Amniotic epithelial cell (primary cell): ENCODE measurements at places on chromosomes 7 and 10.

- no peak for DNase-seq
These were observed 185.0 kb downstream of the ELFN1 start for GRCh38 chr7:1854866-1855724.

DNA sequence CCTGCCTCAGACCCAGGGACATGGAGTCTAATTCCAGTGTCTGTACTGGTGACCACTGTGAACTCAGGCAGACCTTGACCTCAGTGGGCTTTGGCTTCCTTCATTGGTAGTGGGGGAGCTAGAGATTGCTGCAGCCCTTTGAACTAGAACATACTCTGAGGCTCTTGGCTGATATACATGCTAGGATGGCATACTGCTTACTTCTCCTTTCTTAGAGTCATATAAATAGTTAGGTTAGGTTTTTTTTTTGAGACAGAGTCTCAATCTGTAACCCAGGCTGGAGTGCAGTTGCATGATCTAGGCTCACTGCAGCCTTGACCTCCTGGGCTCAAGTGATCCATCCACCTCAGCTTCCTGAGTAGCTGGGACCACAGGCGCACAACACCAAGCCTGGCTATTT, 49.7 kb downstream of the TMEM178B start:
- no peak for DNase-seq

DNA sequence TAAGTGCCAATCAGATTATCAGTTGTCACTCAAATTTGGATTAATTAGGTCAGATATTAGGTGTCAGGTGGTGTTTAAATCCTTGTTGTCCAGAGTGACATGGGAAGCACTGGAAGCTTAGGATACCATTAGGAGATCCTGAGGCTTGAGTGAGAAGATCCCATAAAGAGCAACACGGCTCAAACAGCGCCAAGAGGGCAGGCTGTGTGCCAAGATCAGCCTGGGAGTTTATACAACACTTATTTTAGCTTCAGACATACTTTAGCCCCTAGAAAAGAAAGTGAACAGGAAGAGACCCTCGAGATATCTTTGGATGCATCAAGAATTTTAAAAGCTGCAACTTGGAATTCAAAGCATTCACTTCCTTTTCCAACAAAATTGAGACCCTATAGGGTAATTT, 14.2 kb upstream of the ACTA2 start:
- DNase-seq: no peak

DNA sequence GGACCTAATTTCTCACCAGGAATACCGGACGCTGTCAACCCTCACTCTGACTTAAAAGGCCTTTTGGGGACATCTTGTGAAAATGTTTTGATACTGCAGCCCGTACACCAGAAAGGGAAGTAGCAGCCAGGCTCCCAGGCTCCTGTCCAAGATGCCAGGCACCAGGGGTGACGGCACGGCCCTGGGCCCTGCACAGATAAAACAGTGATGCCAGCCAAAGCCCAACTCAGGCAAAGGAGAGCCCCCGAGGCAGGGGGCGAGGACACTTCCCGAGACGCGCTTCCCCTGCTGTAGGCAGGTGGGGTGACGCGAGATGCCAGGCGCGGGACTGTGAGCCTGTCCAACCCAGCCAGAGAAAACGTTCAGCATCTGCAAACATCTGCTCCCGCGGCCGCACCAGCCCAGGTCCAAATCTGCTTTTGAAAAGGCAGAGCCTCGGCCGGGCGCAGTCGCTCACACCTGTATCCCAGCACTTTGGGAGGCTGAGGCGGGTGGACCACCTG, 15.7 kb downstream of the ZFAND2A start:
- DNase-seq: no peak

- DNase-seq: no peak
These were observed 8.6 kb downstream of the YAE1 start for GRCh38 chr7:39574673-39575349.

GRCh38 chr10:61845950-61846268, 55.6 kb upstream of the ARID5B start:
- DNase-seq: no peak

DNA sequence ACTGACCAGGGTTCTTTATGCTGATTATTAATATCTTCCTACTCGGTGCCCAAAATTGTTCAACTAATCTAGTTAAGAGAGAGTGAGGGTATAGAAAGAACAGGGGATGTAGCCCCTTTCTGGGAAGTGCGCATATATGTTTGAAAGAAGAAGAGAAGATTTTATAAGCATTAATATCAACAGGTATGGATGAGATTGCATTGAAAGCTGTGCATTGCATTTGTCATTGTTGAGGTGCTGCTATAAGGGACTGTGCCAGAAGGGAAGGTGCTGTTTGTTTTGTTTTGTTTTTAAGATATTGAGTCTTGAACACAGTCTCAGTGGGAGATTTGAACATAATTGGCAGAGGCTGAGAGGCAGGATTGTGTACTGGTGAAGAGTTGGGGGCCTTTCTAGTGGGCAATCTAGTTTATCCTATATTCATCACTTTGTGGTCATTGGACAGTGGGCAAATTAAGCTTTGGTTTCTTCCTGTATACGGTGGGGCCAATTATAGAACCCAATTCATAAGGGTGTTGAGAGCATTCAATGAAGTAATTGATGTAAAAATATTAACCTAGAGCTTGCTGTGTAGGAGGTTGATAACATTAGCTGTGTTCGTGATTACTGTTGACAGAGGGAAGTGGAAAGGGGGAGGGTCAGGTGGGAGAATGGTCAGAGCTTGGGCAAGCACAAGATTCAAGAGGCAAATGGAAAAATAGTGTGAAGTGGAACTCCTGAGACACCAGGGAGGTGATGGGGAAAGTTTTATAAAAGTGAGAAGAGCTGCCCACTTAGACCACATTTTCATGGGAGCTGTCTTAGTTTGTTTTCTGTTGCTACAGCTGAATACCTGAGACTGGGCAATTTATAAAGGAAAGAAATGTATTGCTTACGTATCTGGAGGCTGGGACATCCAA, 19.9 kb upstream of the PCGF5 start:
- no peak for DNase-seq

DNA sequence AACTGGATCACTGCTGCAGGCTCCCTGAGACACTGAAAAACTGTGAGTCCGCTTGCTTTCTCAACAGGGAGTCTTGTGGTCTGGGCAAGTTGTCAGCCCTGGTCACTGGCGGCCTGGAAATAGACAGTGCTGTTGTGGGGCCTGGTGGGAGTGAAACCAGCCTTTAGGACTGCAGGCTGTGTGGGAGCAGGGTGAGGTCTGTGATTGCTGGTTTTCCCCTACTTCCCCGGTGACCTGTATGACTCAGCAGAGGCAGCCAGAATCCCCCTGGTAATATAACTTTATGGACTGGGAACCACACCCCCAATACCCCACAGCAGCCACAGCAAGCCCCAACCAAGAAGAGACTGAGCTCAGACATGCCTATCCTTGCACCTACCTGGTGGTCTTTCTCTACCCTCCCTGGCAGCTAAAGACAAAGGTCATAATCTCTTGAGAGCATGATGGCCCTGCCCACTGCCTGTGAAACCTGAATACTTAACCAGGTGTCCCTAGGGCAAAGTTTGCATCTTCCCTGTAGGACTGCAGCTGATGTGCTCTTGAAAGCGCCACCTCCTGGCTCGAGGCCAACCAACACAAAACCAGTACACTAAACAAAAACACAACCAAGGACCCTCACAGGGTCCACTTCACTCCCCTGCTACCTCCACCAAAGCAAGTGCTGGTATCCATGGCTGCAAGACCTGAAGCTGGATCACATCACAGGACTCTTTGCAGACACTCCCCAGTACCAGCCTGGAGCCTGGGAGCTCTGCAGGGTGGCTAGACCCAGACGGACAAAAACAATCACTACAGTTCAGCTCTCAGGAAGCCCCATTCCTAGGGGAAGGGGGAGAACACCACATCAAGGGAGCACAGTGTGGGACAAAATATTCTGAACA, 7.2 kb upstream of the ADAM22 start:
- peak; percentile 63 for DNase-seq

DNA sequence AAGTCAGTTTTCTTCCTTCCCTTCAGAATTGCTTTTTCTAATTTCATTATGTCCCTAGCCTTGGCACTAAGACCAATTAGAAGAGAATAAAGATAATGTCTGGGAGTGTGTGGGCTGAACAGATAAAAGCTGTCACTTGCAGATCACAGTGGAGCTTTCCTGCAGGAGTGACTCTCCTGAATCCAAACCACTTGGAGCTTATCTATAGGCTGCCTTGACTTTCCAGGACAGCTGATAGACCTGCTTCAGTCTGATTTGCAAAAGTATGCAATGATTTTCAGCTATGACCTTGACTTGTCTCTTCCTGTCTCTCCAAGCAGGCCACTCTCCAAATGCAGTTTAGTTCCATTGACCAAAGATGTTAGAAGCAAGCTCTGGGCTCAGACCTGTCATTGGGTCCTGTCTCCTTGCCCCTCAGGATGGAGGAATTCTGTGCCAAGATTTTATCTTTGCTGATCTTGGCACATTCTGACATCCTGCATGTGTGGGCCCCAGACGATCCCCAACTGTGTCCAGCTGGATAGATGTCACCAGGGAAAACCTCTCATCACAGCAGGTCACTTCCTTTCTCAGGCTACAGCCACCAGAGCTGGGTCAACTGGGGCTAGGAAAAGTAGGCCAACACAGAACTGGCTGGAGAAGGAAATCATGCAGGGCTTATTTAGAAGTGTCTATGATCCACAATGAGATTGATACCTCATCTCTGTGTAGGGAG, 120.9 kb upstream of the ZNF438 start:
- DNase-seq: no peak

GRCh38 chr10:14476641-14477407, 146.1 kb upstream of the FRMD4A start:
- DNase-seq: peak; percentile 19

- peak; percentile 50 for DNase-seq
These were observed 32.4 kb downstream of the KMT2E start for GRCh38 chr7:105046414-105046813.

- DNase-seq: no peak
These were observed 33.1 kb downstream of the PRSS2 start for GRCh38 chr7:142803901-142804300.

- no peak for DNase-seq
These were observed 23.8 kb upstream of the ZNF735 start for GRCh38 chr7:64183126-64183742.

DNA sequence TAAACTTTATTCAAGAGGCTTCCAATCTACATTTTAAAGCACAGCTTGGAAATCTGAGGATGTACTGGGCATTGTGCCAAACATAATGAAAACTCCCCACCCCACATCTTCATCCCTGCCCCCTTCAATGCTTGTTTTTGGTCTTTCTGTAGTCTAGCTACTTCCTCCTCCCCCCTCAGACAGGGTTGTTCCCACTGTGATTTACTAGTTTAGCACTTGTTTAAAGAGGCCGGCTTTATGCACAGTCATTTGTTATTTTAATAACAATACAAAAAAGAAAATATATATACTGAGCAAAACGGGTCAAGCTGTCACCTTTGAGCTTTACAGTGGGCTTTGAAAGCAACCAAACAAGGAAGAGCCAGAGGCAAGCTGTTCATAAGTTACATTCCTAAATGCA, 132.6 kb downstream of the CHRM2 start:
- no peak for DNase-seq

DNA sequence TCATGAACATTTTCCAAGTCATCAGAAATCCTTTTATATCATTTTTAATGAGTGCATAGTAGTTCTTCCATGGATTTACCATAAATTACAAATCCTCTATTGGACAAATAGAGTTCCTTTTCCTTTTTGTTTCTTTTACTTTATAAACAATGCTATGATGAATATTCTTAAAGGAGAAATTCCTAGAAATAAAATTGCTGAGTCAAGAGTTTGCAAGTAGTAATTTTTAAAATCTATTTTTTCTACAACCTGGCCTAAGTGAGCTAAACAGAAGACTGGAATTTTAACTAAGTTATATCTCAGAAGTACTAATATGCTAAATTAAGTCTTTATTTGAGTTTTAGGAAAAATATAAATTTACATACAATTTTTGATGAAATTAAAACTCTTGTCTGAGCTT, 38.8 kb downstream of the PLEKHA1 start:
- DNase-seq: no peak

GRCh38 chr10:62244785-62245467, 23.7 kb downstream of the RTKN2 start:
- DNase-seq: peak; percentile 72

DNA sequence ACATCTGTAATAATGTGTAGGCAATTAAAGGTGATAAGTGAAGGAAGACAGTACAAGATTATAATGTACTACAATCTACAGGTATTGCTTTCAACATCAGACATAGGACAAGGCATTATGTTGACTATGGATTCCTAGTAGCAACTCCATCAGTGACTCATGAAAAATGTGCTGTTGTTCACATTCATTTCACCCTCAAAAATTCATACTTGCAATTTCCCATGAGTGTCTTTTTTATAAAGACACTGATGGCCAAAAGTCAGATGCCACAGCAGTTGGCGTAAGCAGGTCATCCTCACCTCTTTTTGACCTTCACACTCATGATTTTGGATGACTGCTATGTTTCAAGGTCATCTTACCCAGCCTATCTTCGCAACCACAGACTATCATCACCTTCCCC, 100.0 kb upstream of the AMPH start:
- DNase-seq: peak; percentile 43

DNA sequence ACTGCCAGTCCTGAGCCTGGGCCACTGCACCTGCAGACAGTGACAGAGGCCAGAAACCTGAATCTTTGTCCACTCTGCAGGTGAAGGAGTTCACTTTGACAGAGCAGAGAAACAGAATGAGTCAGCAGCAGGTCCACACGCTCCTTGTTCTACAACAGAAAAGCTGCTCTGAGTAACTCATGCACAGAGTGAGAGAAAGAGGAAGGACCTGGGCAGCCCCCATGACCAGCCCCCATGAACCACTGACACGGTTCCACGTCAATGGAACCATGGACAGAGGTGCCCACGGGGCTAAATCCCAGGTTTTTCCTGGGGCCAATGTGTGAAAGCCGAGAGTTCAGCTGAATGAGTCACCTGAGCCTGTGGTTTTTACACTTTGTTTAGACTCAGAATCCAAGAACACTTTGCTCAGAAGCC, 40.8 kb upstream of the CTBP2 start:
- peak; percentile 71 for DNase-seq

GRCh38 chr10:76540786-76541185, 1096.8 kb downstream of the KCNMA1 start:
- DNase-seq: peak; percentile 53

- DNase-seq: no peak
These were observed 100.1 kb downstream of the FOXL3 start for GRCh38 chr7:389911-390601.

- DNase-seq: no peak
These were observed 320.3 kb downstream of the CCDC3 start for GRCh38 chr10:12681252-12681651.

- no peak for DNase-seq
These were observed 6.7 kb upstream of the PAXIP1 start for GRCh38 chr7:155009570-155010157.

DNA sequence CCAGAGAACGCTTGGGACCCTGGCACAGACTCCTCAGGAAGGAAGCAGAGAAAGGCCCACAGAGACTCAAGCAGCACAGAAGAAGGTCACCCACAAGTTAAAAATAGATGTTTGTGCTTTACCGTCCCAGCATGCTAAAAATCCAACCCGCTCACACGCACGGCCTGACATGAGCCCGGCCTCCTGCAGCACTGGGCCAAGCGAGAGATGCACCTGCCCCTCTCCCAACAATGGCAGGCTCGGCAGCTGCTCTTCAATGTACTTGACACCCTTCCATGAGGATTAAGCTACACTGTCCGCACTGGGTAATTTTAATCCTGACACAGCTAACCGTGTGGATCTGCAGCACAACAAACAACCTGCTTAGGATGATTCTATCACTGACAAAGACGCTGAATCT, 9.3 kb downstream of the DIP2C start:
- no peak for DNase-seq

- no peak for DNase-seq
These were observed 197.3 kb downstream of the MACC1 start for GRCh38 chr7:20019757-20020432.
